ENCODE measurements at places on chromosomes 2 and 18.

GRCh38 chr18:1760901-1761300 lies 810.4 kb downstream of the METTL4 start:
- DNase-seq = no peak

- no peak for DNase-seq
Observed at GRCh38 chr2:230922951-230923717, 1.9 kb downstream of the GPR55 start.

DNA sequence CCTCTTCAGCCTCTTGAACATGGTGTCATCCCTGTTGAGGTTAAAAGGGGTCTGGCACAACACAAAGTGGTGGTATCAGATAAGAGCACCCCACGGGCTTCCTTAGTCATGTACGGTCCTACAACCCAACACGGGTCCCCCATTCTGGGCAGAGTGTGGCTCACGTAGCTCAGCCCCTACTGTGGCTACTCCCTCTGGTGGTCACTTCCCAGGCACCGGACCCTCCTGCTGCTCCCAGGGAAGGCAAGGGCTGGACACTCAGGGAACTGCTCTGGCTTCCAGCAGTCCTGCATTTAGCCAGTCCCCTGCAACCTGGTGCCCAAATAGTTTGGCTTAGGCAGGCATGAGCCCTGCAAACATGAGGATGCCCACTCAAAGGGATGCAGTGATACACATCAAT lies 58.6 kb downstream of the GALNT14 start:
- DNase-seq = no peak

DNA sequence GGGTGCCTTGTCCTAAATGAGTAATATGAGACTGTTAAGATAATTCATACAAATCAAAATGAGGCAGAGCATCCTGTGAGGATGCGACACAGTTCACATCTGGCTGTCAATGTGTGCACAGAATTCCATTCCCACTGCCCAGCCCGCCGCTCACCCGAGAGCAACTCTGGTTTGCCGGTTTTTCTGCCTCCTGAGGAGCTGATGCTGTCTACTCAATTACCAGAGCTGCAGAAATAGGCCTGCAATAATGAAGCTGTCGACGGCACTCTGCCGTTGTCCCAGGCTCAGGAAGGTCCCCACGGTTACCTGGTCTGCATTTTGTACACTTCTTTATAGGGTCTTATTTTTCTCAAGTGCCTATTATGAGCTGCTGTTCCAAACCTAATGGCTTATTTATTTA lies 55.7 kb upstream of the LYPD1 start:
- no peak for DNase-seq

GRCh38 chr2:174085781-174086180 lies 120.6 kb upstream of the SP3 start:
- no peak for DNase-seq

DNA sequence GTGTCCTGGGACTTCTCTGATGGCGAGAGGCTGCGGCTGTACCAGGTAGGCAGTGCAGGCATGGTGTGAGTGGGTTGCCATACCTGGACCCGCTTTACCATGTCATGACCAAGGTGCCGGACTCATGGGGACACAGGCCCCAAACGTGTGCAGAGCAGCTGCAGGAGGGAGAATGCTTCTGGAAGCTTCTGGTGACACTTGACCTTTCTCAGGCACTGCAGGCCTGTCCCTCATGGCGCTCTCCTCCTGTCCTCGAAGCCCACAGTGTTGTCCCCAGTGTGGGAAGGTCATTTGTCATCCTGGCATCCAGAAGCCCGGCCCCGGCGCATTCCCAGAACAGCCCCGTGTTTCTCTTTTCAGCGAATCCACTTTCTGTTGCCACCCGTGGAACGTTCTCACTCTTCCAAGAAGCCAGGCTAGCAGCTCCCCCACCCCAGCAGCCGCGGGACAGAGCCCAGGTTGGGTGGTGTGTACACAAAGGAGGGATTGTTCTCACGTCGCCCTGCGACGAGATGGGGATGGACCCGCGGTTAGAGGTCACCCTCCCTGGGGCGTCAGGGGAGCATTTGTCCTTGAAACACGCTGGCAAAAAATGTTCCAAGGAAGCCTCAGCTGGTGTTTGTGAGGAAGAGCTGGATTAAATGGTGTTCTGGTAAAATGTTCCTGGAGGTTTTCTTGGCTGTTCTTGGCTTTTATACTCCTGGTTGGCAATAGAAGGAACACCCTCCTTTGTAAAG lies 43.7 kb downstream of the SH3BP4 start:
- no peak for DNase-seq

GRCh38 chr2:2901384-2902345 lies 476.0 kb downstream of the EIPR1 start:
- DNase-seq = no peak

- no peak for DNase-seq
Observed at GRCh38 chr2:97996679-97997078, 931 bp upstream of the TMEM131 start.

- no peak for DNase-seq
Observed at GRCh38 chr2:233766416-233766815, 6.3 kb downstream of the UGT1A1 start.

- no peak for DNase-seq
Observed at GRCh38 chr2:46379213-46380037, 82.2 kb downstream of the EPAS1 start.

DNA sequence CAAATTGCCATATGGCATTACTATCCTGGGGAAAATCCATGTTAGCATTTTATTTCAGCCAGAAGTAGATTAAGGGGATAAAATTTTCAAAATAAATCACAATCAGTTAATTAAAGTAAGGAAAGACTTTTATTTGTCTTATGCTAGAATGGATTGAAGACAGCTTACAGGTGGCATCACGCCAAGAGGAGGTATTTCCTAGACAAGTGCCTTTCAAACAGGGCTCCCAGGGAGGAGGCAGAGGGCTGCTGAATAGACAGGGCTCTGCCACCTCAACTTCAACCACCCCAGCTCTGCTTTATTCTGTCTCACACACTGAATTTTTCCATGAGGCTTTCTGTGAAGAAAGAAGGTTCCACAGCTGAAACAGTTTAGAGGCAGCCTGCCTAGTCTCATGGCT lies 12.2 kb downstream of the CCDC68 start:
- no peak for DNase-seq

- DNase-seq = no peak
Observed at GRCh38 chr2:101273056-101273455, 20.4 kb downstream of the CNOT11 start.

GRCh38 chr2:27501042-27501441 lies 4.4 kb downstream of the GCKR start:
- no peak for DNase-seq

DNA sequence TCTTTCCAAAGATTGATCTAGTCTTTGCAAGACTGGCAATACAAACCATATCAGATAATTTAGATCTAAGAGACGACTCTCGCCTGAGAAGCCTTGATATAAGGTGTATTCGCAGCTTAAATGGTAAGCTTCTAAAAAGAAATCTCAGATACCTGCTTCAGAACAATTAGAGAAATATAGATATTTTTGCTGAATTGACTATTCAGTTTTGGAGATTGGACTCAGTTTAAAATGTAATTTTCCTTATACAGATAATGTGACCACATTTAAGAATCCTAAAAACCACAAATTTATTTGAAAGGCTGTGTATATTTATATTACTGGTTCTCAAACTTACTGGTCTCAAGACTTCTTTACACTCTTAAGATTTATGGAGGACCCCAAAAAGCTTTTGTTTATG lies 15.4 kb downstream of the PAPOLG start:
- no peak for DNase-seq

GRCh38 chr2:48699348-48699930 lies 56.1 kb downstream of the LHCGR start:
- DNase-seq = no peak

- DNase-seq = peak; percentile 30
Observed at GRCh38 chr2:65366595-65367125, 65.7 kb downstream of the SPRED2 start.

- peak; percentile 31 for DNase-seq
Observed at GRCh38 chr18:23752796-23753195, 63.5 kb downstream of the LAMA3 start.

- no peak for DNase-seq
Observed at GRCh38 chr2:110115291-110116032, at the start of gene MALL. Gene MALL, minus strand, starts transcription at chr2:110115822. Its CDS starts 30 bp downstream, at chr2:110115792.

DNA sequence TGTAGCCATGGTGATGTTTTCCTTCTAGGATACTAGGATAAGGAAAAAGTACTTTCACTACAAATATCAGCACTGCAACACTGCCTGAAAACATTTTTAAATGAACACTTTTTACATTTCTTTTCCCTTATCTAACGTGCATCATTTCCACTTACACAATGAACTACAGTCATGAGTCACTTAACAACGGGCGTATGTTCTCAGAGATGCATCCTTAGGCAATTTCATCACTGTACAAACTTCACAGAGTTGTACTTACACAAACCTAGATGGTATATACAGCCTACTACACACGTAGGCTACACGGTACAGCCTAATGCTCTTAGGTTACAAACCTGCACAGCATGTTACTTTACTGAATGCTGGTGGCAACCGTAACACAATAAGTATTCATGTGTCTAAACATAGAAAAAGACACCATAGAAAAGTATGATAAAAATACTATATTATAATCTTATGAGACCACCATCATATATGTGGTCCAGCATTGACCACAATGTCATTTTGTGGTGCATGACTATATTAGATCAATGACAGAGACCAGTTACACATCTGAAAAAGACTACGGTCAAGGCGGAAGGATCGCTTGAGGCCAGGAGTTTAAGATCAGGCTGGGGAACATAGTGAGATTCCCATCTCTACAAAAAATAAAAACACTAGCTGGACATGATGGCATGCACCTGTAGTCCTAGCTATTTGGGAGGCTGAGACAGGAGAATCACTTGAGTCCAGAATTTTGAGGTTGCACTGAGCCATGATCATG lies 39.8 kb downstream of the WDR33 start:
- DNase-seq = no peak

GRCh38 chr2:112919086-112919485 lies 8.1 kb downstream of the IL37 start:
- no peak for DNase-seq

DNA sequence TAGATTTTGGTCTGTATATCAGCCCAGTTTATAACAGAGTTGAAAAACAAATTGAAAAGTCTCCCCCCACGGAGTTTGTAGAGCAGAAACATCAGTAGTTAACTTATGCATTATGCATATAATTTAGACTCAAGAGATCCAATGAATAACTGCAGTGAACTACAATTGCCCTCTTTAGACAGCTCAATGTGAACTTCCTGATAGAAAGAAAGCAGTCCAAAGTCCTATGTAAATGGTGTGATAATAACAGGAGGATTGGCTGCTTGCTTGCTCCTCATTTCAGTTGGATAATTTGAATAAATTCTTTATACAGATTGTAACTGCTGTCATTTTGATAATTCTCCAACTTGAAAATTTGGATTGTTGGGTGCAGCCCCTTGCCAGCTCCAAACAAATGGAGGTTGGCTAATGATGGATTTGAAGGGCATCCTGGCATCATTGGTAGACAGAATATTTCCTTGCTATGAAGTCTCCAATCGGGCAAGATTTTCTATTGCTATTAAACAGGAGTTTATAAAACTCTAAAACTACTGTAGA lies 297.1 kb downstream of the ASXL3 start:
- no peak for DNase-seq

DNA sequence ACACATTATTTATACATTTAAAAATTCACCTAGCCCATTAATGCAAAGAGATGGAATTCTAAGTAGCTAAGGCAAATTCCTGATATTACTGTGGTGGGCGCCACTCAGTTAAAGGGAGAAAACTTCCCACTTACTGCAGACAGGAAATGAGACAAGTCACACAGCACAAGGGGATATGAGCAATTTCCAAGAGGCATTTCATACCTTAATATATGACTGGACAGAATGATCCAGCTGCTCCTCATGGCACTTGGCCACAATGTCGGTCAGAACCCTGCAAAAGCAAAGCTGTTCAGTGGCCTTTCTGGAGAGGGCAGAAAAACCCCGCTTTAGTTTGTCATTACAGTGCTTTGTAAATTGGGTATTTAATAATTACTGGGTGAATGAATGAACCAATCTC lies 121.4 kb upstream of the CCDC195 start:
- DNase-seq = no peak

- DNase-seq = no peak
Observed at GRCh38 chr18:41058351-41059125, 896.5 kb upstream of the PIK3C3 start.

DNA sequence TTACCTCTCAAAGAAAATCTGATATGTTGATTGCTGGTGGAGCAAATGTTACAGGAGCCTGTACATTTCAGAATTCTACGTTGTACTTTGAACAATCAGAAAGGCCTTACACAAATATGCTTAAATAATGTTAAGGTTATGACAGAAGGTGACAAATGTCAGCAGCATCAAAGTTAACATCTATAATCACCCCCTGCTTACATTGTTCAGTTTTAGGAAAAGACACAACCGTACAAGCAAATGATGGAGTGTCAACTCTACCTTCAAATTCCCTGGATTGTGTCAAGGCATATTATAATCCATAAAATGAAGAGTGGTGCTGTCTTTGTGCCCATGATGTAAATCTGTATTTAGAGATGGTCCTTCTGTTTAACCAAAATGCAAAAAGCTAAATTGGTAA lies 465.5 kb downstream of the ARHGAP15 start:
- DNase-seq = no peak

GRCh38 chr2:236638707-236639106 lies 69.1 kb downstream of the ACKR3 start:
- DNase-seq = no peak

DNA sequence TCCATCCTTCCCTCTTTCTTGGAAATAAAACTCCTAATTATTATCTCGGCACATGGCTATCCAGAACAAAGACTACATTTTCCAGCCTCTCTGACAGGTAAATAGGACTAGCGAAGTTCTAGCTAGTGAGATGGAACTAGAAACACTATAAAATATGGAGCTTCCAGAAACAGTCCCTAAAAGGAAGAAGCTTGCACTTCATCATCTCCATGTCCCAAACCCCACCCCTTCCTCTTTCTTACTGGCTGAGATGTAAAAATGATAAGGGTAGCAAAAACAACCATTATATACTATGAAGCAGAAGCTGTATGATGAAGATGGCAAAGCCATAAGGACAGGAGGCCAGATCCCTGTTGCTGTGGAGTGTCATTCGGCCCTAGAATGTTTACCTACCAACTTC lies 11.7 kb upstream of the ACTR2 start:
- no peak for DNase-seq

- DNase-seq = no peak
Observed at GRCh38 chr2:148507970-148508369, 136.6 kb upstream of the EPC2 start.

- no peak for DNase-seq
Observed at GRCh38 chr2:12552092-12552491, 164.6 kb upstream of the TRIB2 start.

DNA sequence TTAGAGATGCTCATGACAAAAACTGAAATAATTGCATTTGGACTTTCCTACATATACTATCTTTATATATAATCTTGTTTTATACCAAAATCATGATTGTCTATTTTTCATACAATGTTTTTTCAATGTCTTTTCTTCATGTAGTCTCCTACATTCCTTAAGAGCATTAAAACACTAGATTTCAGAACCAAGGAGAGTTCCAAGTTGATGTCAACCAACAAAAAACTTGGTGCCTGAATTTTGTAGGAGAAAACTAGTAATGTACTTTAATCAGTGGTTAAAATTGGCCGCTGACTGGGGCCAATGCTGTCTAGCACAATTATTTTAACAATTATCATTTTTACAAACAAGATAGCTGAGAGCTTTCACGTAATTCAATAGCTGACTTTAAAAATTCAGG lies 678.8 kb downstream of the DCC start:
- no peak for DNase-seq

- DNase-seq = no peak
Observed at GRCh38 chr2:239937866-239938640, 87.1 kb downstream of the NDUFA10 start.

- no peak for DNase-seq
Observed at GRCh38 chr2:148906124-148906523, 31.1 kb downstream of the KIF5C start.

- no peak for DNase-seq
Observed at GRCh38 chr2:158728422-158728821, 66.7 kb upstream of the DAPL1 start.
